ENCODE measurements at places on chromosomes 12 and 14.

- DNase-seq = no peak
Measured at GRCh38 chr14:25178255-25178654, 128.3 kb upstream of the STXBP6 start.

- no peak for DNase-seq
Measured at GRCh38 chr12:93111773-93112172, 182.7 kb upstream of the EEA1 start.

GRCh38 chr12:116217045-116217735, 60.3 kb downstream of the MED13L start:
- no peak for DNase-seq

DNA sequence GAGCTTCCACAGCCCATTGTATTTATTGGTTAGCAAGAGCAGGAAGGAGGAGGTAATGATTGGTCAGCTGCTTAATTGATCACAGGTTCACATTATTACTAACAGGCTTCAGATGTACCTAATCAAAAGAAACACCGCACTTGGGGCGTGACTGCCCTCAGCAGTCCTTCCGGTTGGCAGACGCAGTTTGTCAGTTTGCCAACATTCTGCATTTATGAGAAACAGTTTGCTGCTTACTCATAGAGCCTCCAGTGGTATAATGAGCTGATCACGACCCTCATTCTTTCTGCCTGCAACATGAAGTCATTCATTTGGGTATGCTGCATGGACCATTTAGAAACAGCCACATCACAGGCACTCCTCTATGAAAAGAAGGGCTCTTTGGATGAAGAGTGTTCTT, 42.5 kb upstream of the PPM1H start:
- DNase-seq = no peak

- no peak for DNase-seq
Measured at GRCh38 chr12:111447571-111448265, 42.0 kb downstream of the SH2B3 start.

DNA sequence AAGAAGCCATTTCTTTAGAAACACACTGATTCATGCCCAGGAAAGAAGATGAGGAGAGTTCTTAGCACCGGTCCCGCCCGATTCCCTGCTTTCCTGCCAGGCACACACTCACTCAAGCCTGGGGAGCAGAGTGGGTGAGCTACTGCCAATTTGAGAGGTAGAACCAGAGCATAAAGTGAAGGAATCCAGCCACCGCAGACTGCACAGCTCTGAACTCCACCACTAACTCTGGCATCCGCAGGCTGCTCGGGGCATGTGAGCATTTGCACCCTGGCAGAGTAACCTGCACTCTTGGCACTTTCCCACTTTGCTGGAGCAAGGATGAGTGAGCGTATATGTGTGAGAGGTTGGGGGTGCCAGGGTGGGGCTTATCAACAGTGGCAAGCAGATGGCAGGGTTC, 4.0 kb upstream of the SYNDIG1L start:
- DNase-seq = no peak

DNA sequence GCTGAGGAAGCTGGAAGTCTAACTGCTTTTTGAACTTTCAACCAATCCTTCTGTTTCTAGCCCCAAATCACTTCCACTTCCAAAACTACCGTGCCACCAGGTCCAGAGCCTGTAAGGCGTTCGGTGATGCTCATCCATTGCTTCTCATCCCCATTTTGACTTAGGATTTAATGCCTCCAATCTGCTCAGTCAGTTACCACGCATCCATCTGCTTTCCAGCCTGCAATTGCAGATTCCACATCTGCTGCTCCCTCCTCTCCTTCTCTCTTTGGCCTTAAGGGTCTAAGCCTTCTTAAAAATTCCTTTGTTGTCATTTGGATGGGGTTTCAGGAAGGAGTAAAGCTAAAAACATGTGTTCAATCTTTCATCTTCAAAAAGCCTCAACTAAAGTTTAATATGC, 74.7 kb downstream of the TUNAR start:
- no peak for DNase-seq
